ENCODE measurements at places on chromosomes 3 and 15. TPM values are rescaled to one million over a fixed set of nuclear protein-coding genes. Genes with fewer than 3 reads are reported as not detected.

DNA sequence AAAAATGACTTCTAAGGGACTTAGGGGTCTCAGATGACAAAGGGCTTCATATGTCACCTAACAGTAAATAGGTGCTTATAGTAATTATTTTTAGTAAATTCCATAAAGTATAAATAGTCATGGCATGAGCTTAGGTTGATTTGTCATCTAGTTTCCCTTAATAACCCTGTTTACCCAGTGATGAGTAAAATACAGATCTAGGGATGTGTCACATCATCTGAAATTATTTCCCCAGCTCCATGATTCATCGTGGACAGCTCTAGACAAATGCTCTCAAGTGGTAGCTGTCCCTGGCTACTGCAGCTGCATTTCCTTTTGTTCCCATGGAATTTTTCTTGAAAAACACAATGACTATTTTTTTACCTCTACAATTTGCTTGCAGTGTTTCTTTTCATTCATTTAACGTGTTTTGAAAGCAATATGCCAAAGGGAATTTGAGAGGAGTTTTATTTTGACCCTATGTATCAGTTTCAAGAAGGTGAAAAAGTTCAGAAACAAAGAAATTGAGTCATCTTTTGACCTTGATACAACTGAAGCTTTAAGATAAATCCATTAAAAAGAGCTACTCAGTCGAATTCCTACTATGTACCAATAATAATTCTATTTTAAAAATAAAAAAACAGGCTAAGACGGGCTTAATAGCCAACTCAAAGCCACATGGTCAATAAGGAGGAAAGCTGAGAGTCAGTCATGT lies 241.6 kb downstream of the KCNMB2 start:
- H3K27me3 ChIP-seq, result no peaks in the 10 kb centered on the region
- H3K4me1 ChIP-seq, result no peaks in the 10 kb centered on the region
- no peaks in the 10 kb centered on the region for H3K36me3 ChIP-seq
- DNase-seq, result no peak

- no peak for DNase-seq
- no peak overlapping the region for H3K4me3 ChIP-seq
- H3K36me3 ChIP-seq, result no peaks in the 10 kb centered on the region
These were observed 23.6 kb downstream of the VGLL4 start for GRCh38 chr3:11619946-11620652.

- no peak overlapping the region for H3K27ac ChIP-seq
- H3K4me1 ChIP-seq, result peaks cover 33% of the 10 kb centered on the region
- no peaks in the 10 kb centered on the region for H3K36me3 ChIP-seq
- no peak overlapping the region for H3K4me3 ChIP-seq
These were observed 62.7 kb upstream of the ZNF148 start for GRCh38 chr3:125437631-125438435.

- H3K4me1 ChIP-seq, result no peaks in the 10 kb centered on the region
- DNase-seq, result no peak
- H3K27me3 ChIP-seq, result no peaks in the 10 kb centered on the region
- H3K27ac ChIP-seq, result no peak overlapping the region
- no peak overlapping the region for H3K4me3 ChIP-seq
These were observed 61.5 kb downstream of the IQSEC1 start for GRCh38 chr3:13011573-13012220.

DNA sequence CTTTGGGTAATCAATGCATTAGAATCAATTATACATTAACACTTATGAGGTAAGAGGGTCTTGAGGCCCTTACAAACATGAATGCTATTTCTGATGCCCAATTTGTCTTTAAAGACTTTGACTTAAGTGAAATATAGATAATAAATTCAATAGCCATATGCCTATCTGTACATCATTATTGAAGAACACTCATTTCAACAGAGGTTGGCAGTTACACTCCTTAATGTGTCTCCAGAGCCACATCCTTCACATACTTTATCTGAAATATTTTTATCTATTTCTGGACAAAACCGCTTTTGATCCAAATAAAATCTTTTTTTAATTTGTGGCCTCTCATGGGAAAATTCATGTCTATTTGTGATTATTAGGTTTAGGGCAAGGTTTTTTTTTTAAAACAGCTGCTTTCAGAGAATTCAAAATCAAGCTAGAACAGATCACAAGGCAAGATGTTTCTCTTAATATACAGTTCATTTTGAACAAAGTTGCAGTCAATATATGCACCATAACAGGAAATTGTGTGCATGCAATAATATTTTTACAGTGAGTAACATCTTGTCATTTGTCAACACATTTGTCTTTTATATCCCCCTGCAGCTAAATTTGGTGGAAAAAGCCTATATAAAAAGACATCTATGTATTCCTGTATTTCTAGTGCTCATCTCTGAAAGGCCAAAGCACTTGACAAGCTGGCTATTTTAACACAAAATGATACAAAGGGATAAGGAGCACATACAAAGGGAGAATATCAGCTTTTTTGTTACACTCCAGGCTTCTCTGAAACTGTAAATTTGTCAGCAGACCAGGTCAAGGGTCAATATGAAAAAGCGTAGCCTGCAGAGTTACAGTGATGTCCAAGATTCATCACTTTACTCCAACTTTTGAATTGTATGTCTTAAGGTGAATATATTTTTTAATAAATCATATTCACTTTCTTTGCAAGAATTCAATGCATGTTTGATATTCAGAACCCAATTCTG lies 146.2 kb upstream of the DPH6 start:
- no peak overlapping the region for H3K4me3 ChIP-seq
- peaks cover 44% of the 10 kb centered on the region for H3K4me1 ChIP-seq
- no peaks in the 10 kb centered on the region for H3K36me3 ChIP-seq
- H3K27ac ChIP-seq, result no peak overlapping the region
- DNase-seq, result no peak

- no peaks in the 10 kb centered on the region for H3K27me3 ChIP-seq
- no peak for DNase-seq
- H3K27ac ChIP-seq, result peak overlapping the region; percentile 94
- H3K4me1 ChIP-seq, result no peaks in the 10 kb centered on the region
- peak overlapping the region; percentile 87 for H3K4me3 ChIP-seq
- no peaks in the 10 kb centered on the region for H3K36me3 ChIP-seq
These were observed 632 bp downstream of the MTHFS start for GRCh38 chr15:79896131-79896633.

DNA sequence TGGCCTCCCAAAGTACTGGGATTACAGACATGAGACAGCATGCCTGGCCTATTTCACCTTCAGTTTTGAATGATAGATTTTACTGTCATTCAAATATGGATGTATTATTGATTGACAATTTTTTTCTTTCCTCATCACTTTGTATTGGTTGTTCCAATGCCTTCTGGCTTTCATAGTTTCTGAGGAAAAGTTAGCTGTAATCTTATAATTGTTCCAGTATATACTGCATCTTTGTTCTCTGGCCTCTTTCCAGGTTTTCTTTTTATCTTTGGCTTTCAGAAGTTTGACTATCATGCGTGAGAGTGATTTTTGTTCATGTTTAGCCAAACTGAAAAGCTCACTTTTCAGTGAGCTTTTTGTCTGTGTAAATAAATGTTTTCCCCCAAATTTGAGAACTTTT lies 157.1 kb downstream of the RSRC1 start:
- DNase-seq, result no peak
- H3K4me3 ChIP-seq, result no peak overlapping the region
- no peak overlapping the region for H3K27ac ChIP-seq
- H3K27me3 ChIP-seq, result no peaks in the 10 kb centered on the region
- H3K36me3 ChIP-seq, result no peaks in the 10 kb centered on the region

- H3K4me1 ChIP-seq, result no peaks in the 10 kb centered on the region
- no peak for DNase-seq
- no peak overlapping the region for H3K4me3 ChIP-seq
- no peak overlapping the region for H3K27ac ChIP-seq
- no peaks in the 10 kb centered on the region for H3K27me3 ChIP-seq
These were observed 468.7 kb upstream of the RGMA start for GRCh38 chr15:93557696-93558095.

DNA sequence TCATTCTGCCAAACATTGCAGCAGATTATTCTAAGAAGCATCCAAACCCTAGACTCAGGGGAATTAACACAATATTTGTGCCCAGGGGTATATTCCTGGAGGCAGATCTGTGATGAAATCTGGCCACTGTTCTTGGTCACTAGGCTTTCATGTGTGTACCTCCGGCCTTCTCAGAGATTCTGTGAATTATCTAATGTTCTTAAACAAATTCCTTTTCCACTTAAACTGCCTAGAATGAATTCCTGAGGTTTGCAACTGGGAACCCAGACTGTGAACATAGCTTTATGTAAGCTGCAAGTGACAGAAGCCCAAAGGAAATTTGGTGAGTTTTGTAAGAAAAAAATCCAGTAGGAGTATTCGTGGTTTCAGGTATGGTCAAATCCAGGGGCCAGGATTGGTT lies 20.7 kb upstream of the CTNNB1 start:
- no peaks in the 10 kb centered on the region for H3K36me3 ChIP-seq
- H3K4me3 ChIP-seq, result no peak overlapping the region
- no peak overlapping the region for H3K27ac ChIP-seq

DNA sequence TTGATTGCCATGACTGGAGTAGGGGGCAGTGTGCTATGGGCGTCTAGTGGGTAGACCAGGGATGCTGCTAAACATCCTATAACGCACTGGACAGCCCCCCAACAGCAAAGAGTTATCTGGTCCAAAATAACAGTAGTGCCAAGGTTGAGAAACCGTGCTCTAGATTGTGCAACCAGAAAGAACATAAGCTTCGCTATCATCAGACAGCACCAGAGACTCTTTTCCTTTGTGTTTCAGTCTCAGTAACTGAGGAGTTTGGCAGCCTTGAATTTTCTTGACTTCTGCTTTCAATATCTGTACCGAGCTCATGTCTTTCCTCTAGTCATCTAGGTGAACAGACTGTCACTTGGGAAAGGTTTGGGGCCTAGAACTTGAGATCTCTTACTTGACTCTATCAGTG lies 8.8 kb downstream of the ARID3B start:
- H3K4me1 ChIP-seq, result no peaks in the 10 kb centered on the region
- no peaks in the 10 kb centered on the region for H3K27me3 ChIP-seq
- no peak overlapping the region for H3K27ac ChIP-seq
- no peak for DNase-seq
- H3K4me3 ChIP-seq, result no peak overlapping the region

GRCh38 chr3:58566398-58567250 lies 10.6 kb downstream of the FAM107A start:
- no peak overlapping the region for H3K4me3 ChIP-seq
- H3K27me3 ChIP-seq, result no peaks in the 10 kb centered on the region
- peaks cover 27% of the 10 kb centered on the region for H3K4me1 ChIP-seq
- peak overlapping the region; percentile 87 for H3K27ac ChIP-seq

GRCh38 chr3:179473565-179473964 lies 22.3 kb upstream of the GNB4 start:
- no peak overlapping the region for H3K4me3 ChIP-seq
- no peak overlapping the region for H3K27ac ChIP-seq
- no peaks in the 10 kb centered on the region for H3K36me3 ChIP-seq
- DNase-seq, result no peak

- no peak for DNase-seq
- no peaks in the 10 kb centered on the region for H3K36me3 ChIP-seq
- H3K27me3 ChIP-seq, result no peaks in the 10 kb centered on the region
- no peak overlapping the region for H3K4me3 ChIP-seq
- no peaks in the 10 kb centered on the region for H3K4me1 ChIP-seq
These were observed 28.5 kb downstream of the LINS1 start for GRCh38 chr15:100573526-100573925.

GRCh38 chr15:47561102-47561501 lies 156.2 kb upstream of the SEMA6D start:
- no peak for DNase-seq
- no peak overlapping the region for H3K4me3 ChIP-seq
- H3K36me3 ChIP-seq, result no peaks in the 10 kb centered on the region
- H3K4me1 ChIP-seq, result no peaks in the 10 kb centered on the region
- H3K27ac ChIP-seq, result no peak overlapping the region
- no peaks in the 10 kb centered on the region for H3K27me3 ChIP-seq

DNA sequence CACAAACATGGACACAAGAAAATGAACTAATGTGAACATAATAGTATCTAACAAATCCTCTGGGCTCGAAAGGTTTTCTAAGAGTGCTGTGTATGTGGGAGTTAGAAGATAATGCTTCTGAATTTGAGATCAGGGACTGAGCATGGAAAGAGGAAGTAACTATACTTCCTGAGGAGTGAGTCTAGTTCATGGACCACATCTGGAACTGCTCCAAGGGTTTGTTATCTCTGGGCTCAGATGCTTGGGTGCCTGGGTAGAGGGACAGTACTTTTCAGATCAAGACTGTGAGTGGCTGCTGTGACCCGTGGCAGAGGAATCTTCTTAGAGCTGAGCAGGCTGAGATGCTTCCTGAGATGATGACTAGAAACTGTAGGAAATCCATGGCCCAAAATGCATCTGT lies 28.5 kb downstream of the TBC1D23 start:
- no peak overlapping the region for H3K27ac ChIP-seq
- H3K36me3 ChIP-seq, result peaks cover 1% of the 10 kb centered on the region
- no peaks in the 10 kb centered on the region for H3K27me3 ChIP-seq
- DNase-seq, result no peak
- no peaks in the 10 kb centered on the region for H3K4me1 ChIP-seq

DNA sequence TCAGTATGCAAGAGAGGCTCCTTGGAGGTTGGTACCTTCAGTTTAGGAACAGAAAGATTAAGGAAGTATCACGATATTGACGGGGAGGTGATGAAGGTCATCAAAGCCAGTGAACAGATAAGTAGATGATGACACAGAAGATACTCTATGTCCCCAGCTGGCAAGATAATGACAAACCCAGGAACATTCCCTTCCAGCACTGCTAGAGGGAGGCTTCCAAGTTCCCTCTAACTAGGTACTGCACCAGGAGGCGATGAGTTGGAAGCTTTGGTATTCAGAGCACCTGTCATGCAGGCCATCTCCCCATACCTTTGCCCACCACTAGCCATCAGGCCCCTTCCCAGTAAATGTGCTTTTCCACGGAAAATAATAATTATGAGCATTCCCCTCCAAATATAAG lies 40.8 kb downstream of the NBEAL2 start:
- no peak overlapping the region for H3K27ac ChIP-seq
- H3K4me3 ChIP-seq, result no peak overlapping the region
- H3K36me3 ChIP-seq, result peaks cover 1% of the 10 kb centered on the region
- no peaks in the 10 kb centered on the region for H3K27me3 ChIP-seq
- DNase-seq, result no peak

DNA sequence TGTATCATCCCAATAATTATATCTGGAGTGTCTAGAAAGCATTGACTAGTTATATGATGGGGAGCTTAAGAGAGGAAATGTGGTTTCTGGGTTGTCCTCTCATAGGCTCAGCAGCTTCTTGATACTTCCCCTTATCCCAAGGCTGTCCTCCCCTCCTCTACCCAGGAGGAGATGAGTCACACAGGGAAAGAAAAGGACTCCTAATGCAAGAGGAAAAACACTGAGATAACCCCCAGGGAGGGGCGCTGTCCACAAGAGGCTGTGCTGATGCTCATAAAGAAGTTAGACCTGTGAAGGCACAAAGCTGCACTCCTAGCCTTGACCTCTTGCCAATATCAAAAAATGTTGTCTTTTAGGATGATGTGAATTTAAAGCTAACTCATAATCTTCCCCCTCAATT lies 28.8 kb upstream of the GYG1 start:
- no peak overlapping the region for H3K27ac ChIP-seq
- no peak overlapping the region for H3K4me3 ChIP-seq
- H3K27me3 ChIP-seq, result no peaks in the 10 kb centered on the region
- H3K4me1 ChIP-seq, result no peaks in the 10 kb centered on the region
- no peaks in the 10 kb centered on the region for H3K36me3 ChIP-seq

GRCh38 chr3:150236316-150237082 lies 171.6 kb upstream of the TSC22D2 start:
- H3K4me3 ChIP-seq, result no peak overlapping the region
- no peaks in the 10 kb centered on the region for H3K36me3 ChIP-seq
- H3K4me1 ChIP-seq, result peaks cover 4% of the 10 kb centered on the region
- no peaks in the 10 kb centered on the region for H3K27me3 ChIP-seq
- no peak for DNase-seq

Gene PRR20G
- not detected for total RNA-seq

Gene CCDC80
- 19.4 TPM for total RNA-seq

Gene TJP1
- total RNA-seq, result 181 TPM

Gene SST
- not detected for total RNA-seq

Gene SPINT1
- total RNA-seq, result 290 TPM

Gene ZNF501
- total RNA-seq, result 3.2 TPM

Gene HGD
- 102 TPM for total RNA-seq

All from Caco-2 (cell line).